Panc1 (cell line): ENCODE measurements at places on chromosomes 2 and 18.

DNA sequence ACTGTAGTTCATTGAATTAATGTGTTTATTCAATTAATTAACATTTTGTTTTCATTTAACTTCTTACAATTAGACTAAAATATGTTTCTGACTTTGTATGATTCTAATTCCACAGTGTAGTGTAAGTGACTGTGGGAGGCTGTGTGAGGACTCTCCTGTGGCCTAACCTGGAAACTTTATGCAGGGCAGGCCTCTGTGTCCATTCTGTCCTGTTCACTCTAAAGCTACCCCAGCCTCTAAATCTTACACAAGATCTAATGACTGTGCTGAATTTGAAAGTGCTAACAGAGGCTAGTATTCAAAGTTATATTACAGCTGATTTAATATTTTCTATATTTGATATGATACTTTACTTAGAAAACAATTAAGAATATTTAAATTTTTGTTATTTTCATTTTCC lies 270.5 kb upstream of the CDH19 start:
- no peak for DNase-seq

GRCh38 chr2:37318401-37318800 lies 6.2 kb downstream of the PRKD3 start:
- no peak for DNase-seq

DNA sequence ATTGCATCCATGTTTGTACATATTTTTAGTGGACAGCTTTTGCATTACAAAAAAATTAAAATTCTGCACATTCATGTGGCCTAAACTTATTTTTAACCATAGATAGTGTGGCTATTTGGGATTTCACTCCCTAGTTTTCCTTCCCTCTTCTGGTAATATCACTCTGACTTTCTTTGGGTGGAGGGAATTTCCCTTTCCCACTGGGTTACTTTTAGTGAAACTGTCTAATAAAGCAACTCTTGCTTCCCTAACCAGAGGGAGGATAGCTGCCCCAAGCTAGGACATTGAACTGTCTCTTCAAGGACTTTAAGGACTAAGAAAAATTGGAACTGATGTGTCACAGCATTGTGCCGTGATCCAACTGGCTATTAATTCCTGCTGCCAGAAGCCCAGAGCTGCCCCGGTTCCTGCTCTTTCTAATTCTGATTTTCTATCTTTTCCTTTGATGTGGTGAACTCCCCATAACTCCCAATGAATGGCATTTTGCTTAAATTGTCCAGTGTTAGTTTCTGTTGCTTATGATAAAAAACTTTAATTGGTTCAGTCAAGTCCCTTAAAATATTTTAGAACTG lies 20.0 kb upstream of the EFR3B start:
- DNase-seq: no peak

DNA sequence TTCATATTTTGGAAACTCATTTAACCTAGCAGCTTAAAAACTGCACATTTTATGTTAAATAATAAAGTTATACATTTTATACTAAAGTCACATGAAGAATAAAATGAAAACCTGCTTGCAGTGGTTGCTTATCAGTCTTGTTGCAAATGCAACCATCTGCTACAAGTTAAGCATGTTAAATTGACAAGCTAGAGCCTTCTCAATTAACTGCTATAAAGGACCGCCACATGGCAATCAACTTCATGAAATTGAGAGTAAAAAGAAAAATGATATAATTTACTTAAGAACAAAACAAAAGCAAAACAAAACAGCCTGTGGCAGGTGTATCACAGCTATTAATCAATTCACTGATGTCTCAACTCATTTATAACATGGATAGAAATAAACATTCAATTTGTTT lies 78.7 kb downstream of the RTTN start:
- no peak for DNase-seq

- no peak for DNase-seq
Measured at GRCh38 chr2:63580651-63581297, 7.5 kb downstream of the WDPCP start.

DNA sequence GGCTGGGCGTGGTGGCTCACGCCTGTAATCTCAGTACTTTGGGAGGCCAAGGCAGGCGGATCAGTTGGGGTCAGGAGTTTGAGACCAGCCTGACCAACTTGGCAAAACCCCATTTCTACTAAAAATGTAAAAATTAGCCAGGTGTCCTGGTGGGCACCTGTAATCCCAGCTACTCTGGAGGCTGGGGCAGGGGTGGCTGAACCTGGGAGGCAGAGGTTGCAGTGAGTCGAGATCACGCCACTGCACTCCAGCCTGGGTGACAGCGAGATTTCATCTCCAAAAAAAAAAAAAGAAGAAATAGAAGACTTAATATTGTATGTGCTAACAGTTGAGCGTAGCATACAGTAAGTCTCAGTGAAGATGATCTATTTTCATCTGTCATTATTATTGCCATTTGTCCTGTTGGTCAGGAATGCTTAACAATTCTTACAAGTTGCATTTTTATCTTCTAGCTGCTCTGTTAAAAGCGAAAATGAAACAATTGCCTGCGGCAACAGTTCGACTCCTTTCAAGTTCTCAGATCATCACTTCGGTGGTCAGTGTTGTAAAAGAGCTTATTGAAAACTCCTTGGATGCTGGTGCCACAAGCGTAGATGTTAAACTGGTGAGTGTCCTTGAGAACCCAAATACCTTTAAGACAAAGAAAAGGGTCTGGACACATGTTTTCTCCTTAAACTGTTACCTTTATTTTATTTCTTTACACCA lies 7.2 kb downstream of the PMS1 start:
- no peak for DNase-seq

GRCh38 chr2:176156807-176157498 lies at the start of gene HOXD3:
Gene HOXD3 (plus strand): TSS chr2:176157307. CDS start chr2:176169115, 11,808 bp downstream.
- no peak for DNase-seq

GRCh38 chr2:231554327-231554726 lies 24.1 kb upstream of the NMUR1 start:
- no peak for DNase-seq

GRCh38 chr2:224890372-224890771 lies 151.9 kb downstream of the DOCK10 start:
- no peak for DNase-seq

- DNase-seq: no peak
Measured at GRCh38 chr2:23684395-23685176, 242.3 kb downstream of the ATAD2B start.

DNA sequence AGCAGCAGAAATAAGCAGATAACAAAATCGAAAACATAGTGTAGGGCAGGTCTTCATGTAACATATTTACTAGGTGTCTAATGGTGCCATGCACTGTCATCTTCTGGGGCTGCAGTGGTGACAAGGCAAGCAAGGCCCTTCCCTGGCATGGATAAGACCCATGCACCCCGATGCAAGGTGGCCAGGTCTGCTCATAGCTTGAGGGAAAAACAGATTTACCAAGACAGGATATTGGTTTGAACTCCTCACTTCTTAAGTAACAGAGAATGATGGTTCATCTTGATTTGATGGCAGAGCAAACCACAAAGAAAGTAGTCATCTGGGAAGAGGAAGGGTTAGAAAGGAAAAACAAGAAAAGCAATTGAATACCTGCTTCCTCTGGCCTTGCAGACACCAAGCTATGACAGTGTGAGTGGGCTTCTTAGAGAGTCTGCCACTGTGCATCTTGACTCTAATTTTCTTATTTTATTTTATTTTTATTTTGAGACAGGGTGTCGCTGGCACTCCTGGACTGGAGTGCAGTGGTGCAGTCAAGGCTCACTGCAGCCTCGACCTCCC lies 35.8 kb upstream of the EML6 start:
- no peak for DNase-seq

- no peak for DNase-seq
Measured at GRCh38 chr18:55038162-55038561, 78.9 kb upstream of the CCDC68 start.

GRCh38 chr18:79961527-79962291 lies 2.7 kb upstream of the HSBP1L1 start:
- no peak for DNase-seq

DNA sequence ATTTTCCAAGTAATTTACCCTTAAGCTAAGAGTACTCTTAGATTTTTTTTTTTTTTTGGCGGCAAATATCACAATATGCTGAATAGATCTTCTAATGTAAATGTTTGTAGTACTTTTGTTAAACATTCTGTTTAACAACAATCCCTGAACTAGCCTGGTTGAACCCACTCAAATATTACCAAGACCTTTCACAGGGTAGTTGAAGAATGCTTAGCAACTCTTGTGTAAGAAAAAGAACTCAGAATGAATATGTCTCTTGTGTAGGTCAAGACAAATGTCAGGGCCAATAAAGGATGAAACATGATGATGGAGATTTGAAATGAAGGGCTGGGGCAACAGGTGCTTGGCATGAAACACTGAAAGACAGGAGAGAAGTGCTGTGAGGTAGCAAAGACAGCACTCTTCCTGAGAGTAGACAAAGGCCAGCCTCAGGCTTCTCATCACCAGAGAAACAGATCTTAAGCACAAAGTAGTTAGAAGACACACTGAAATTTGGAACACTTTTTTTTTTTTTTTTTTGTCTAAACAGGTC lies 597.3 kb downstream of the ERBB4 start:
- DNase-seq: no peak

DNA sequence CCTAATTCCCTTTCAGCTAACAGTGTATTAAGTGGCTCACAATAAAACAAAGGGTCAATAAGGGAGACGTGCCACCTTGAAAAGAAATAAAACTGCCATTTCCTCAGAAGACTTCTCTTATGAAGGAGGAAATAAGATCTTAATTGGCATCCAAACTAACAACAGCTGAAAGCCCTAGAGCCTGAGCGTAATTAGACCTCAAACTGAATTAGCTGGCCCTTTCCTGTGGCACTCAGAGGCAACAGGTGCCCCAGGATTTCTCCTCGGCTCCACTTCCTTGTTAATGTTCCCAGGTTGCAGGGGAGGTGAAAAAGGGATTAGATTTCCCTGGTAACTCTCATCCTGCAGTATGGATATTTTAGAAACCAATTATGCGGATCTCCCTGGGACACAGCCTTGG lies 804.3 kb downstream of the DCDC2C start:
- DNase-seq: no peak

DNA sequence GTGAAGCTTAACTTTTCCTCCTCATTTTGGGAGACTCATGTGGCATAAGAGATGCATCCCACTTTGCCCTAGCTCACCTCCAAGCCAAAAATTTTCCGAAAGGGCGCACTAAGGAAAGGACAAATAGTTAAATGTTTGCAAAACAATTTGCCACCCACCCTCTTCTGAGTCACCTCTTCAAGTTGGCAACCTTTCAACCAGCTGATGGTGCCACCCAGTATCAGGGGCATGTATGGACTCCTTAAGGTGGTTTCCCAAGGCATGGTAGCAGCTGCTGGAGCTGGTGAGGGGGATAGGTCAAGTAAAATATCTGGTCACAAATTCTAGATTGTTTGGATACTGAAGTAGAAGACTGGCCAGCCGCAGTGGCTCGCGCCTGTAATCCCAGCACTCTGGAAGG lies 17.2 kb upstream of the ITGAV start:
- DNase-seq: no peak

DNA sequence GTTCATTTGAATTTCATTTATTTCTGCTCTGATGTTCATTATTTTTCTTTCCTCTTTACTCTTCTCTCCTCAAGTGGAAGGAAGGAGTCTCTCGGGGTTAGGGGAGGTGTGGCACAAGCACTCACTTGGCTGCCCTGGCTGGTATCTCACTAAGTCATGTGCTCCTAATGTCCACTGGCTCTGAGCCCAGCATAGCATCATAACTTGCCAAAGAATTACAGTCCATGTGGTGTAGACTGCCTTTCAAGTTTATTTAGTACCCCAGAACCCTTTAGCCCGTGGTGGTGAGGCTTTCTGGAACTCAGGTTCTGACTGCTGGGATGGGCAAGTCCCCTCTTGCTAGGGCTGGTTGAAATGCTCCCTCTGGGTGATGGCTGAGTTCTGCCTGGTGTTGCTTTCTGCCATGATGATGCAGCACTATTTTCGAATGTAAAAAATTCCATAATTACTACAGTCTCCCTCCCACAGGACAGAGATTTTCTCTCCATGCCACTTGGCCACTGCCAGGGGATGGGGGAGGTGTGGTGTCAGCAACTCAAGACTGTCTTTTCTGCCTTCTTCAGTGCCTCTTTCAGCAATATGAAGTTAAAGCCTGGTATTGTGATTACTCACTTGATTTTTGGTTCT lies 22.2 kb downstream of the SPAG16 start:
- DNase-seq: no peak

- DNase-seq: no peak
Measured at GRCh38 chr2:233940376-233941276, 23.5 kb downstream of the TRPM8 start.

DNA sequence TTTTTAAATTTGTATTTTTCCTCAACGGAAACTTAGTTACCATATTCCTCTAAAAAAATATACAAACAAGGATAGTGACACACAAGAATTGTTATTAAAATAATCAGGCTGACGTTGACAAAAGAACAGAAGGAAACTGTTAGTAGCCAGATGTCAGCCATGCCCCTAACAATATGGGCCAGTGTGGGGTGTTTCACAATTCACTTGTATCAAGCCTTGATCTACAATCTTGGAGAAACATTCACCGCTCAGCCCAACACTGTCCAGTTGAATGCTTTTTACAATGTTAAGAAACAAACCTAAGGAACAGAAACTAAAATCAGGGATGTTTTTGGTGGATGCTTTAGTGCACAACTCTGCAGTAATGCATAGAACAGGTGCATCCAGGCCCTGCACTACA lies 44.6 kb downstream of the TMEFF2 start:
- no peak for DNase-seq

DNA sequence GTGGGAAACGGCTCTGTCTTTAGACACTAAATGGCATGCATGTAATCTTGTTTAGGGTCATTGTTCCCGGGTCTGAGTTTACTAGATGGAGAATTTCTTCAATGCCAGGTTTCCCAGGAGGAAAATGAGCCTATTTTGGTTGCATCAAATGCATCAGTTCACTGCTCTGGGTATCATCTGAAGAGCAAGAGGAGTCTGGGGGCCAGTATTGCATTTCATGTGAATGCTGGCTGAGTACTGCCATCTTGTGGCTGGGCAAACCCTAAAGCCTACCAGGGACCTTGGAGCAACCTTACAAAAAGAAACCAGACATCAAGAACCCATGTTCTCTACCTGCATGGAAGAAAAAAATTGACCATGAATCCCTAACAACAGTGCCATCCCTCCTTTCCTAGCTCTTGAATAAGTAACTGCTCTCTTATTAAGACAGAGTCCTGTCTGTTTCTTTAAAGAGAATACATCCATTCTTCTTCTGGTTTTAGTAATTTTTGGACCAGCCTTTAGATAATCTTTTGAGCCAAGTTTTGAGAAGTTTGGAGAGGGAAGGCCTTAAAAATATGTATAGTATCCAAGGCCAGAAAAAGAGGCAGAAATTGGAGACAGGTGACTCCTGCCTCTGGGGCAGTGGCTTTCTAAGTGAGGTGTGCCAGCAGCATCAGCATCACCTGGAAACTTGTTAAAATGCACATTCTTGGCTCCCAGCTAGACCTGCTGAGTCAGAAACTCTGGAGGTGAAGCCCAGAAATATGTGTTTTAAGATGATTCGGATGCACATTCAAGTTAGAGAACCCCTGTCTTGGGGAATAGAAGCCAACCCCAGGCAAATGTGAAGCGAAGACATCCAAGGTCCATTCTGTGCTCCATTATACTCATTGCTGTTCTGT lies 261.0 kb upstream of the CXCR4 start:
- peak; percentile 45 for DNase-seq

DNA sequence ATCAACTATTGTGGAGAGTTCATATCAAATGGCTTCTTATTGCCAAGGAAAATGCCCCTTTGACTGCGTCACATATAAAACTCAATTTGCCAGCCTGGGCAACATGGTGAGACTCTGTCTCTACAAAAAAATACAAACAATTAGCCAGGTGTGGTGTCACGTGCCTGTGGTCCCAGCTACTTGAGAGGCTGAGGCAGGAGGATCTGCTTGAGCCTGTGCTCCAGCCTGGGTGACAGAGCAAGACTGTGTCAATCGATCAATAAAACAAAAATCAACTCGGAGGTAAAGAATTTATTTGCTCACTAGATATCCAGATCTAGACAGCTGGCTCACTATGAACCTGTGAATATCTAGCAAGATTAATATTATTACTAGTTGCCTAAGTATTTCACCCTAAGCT lies 1.7 kb upstream of the ZCCHC2 start:
- no peak for DNase-seq
